Pancreas (tissue), 10 donors: ENCODE measurements at places on chromosomes 2 and 18. TPM values are rescaled to one million over a fixed set of nuclear protein-coding genes. Genes with fewer than 3 reads are reported as not detected.

DNA sequence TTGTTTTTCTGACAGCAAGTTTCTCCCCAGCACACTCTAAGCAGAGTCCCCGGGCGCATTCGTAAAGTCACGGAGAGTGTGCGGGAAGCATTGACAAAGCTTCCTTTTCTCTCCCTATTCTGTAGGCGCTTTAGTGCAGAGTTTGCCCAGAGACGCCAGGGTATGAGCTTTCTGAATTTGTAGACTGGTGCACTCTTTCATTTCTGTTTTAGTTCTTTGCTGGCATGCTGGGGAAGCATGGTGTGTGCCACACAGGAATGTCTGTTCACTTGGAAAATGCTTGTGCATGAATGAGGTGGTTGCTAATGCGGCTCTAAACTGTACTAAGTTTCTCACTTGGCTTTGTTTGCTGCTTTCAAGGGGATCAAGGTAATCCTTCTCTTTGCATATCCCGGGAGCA lies 102.6 kb downstream of the RTN4 start:
- no peak overlapping the region for H3K27ac ChIP-seq
- H3K4me1 ChIP-seq = no peaks in the 10 kb centered on the region
- no peaks in the 10 kb centered on the region for H3K36me3 ChIP-seq
- no peak overlapping the region for H3K4me3 ChIP-seq

DNA sequence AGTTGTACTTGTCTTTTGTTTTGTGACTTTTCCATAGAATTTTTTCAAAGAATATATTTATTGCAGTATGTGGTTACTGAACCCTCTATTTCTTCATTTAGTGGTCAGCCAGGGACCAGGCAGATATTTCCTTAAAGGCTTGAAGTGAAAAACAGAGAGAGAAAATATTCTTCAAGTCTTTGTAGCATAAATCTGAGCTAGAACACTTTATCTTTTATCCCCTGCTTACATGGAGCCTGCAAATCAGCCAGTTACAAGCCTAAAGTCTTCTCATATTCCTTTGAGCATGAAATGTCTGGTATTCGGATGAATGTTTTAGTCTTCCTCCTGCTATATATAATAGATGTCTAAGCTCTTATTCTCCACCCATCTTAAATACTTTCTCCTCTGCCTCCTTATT lies 1557.5 kb upstream of the ACVR2A start:
- H3K27ac ChIP-seq = no peak overlapping the region
- no peaks in the 10 kb centered on the region for H3K36me3 ChIP-seq

DNA sequence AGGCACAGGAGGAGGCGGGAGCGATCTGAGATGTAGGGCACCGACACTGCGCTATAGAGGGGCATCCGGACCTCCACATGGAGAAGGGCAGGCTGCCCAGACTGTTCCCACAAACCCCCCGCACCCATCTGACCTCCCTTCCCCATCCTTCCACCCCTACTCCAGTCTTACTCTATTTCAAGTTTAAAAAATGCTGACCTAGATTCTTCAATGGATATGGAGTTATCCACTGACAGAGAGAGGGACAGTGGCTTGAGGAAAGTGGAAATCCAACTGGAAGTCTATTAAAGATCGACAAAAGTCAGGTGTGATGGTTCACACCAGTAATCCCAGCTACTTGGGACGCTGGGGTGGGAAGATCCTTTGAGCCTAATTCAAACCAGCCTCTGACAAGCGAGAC lies 5.1 kb upstream of the DGUOK start:
- DNase-seq = no peak
- no peak overlapping the region for H3K27ac ChIP-seq
- no peaks in the 10 kb centered on the region for H3K36me3 ChIP-seq
- no peaks in the 10 kb centered on the region for H3K4me1 ChIP-seq
- H3K4me3 ChIP-seq = no peak overlapping the region

- no peak overlapping the region for H3K4me3 ChIP-seq
- no peak overlapping the region for H3K27ac ChIP-seq
- no peak for DNase-seq
These were observed 125.5 kb upstream of the XIRP2 start for GRCh38 chr2:166762746-166763145.

- no peaks in the 10 kb centered on the region for H3K27me3 ChIP-seq
- H3K36me3 ChIP-seq = no peaks in the 10 kb centered on the region
- H3K4me3 ChIP-seq = no peak overlapping the region
- H3K4me1 ChIP-seq = no peaks in the 10 kb centered on the region
- H3K27ac ChIP-seq = no peak overlapping the region
These were observed 587.8 kb downstream of the ARHGAP15 start for GRCh38 chr2:143717053-143717452.

SLC16A14 gene
- 0.95 TPM for total RNA-seq

EIF2AK3 gene
- total RNA-seq = 32.4 TPM

DNMT3A gene
- 16.8 TPM for total RNA-seq

MOGAT1 gene
- 0.17 TPM for total RNA-seq

CCL20 gene
- 8.5 TPM for total RNA-seq
